ENCODE measurements at places on chromosomes 2 and 18. TPM values are rescaled to one million over a fixed set of nuclear protein-coding genes. Genes with fewer than 3 reads are reported as not detected.

Gene TMEM198
- total RNA-seq = 15.3 TPM

Gene AMER3
- total RNA-seq = 11.7 TPM

Gene BCL11A
- 32.1 TPM for total RNA-seq

Gene FOXI3
- total RNA-seq = 0.17 TPM

Gene PAPOLG
- total RNA-seq = 20.7 TPM

Gene NYAP2
- total RNA-seq = 9.2 TPM

Gene MBD2
- 12.5 TPM for total RNA-seq

Gene SERPINB2
- total RNA-seq = not detected

Gene STARD6
- 0.31 TPM for total RNA-seq

Gene RAD51AP2
- total RNA-seq = 0.63 TPM

Gene TPO
- total RNA-seq = 0.66 TPM

Measured in motor neuron (in vitro differentiated cells).